Heart left ventricle (tissue), 16 donors: ENCODE measurements at places on chromosomes 6 and 20. TPM values are rescaled to one million over a fixed set of nuclear protein-coding genes. Genes with fewer than 3 reads are reported as not detected.

GRCh38 chr6:1176567-1176966 lies 135.3 kb upstream of the FOXQ1 start:
- H3K27ac ChIP-seq: no peak overlapping the region
- no peaks in the 10 kb centered on the region for H3K27me3 ChIP-seq
- no peaks in the 10 kb centered on the region for H3K36me3 ChIP-seq
- H3K4me3 ChIP-seq: no peak overlapping the region
- DNase-seq: no peak
- H3K4me1 ChIP-seq: no peaks in the 10 kb centered on the region

METTL24 gene
- total RNA-seq: 1.1 TPM

DNA sequence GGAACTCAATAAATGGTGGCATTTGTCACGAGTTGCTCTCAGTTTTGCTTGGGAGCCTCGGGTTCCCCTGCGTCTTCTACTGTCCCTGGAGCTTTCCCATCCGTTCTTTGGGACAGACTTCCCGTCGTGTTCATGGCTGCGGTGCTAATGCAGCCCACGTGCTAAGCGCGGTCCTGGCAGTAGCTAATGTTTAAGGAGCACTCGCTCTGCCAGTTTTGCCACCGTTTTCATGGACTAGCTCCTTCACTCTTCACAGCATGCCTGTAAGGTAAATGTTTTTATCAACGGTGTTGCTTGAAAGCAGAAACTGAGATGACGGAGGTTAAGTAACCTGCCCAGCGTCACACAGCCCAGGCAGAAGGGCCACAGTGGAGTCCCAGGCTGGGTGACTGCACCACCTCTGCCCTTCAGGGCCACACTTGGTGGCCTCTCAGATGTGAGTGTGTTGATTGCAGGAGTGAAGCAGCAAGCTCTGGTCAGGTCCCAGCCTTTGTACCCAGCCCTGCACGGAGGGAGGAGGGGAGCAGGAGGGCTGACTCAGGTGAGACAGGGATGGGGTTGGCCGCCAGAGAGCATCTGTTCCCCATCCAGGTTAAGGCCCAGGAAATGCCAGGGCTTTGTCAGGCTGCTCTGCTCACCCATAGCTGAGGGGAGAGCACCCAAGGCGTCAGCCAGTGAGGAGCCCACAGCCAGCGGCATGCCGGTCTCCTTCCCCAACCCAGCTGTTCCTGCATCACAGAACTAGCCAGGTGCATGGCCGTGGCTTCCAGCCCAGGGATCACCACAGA lies 181.8 kb downstream of the ZMYND8 start:
- H3K4me1 ChIP-seq: peaks cover 3% of the 10 kb centered on the region
- peaks cover 21% of the 10 kb centered on the region for H3K27me3 ChIP-seq
- H3K4me3 ChIP-seq: no peak overlapping the region
- no peaks in the 10 kb centered on the region for H3K36me3 ChIP-seq

SLC22A16 gene
- not detected for total RNA-seq

DNA sequence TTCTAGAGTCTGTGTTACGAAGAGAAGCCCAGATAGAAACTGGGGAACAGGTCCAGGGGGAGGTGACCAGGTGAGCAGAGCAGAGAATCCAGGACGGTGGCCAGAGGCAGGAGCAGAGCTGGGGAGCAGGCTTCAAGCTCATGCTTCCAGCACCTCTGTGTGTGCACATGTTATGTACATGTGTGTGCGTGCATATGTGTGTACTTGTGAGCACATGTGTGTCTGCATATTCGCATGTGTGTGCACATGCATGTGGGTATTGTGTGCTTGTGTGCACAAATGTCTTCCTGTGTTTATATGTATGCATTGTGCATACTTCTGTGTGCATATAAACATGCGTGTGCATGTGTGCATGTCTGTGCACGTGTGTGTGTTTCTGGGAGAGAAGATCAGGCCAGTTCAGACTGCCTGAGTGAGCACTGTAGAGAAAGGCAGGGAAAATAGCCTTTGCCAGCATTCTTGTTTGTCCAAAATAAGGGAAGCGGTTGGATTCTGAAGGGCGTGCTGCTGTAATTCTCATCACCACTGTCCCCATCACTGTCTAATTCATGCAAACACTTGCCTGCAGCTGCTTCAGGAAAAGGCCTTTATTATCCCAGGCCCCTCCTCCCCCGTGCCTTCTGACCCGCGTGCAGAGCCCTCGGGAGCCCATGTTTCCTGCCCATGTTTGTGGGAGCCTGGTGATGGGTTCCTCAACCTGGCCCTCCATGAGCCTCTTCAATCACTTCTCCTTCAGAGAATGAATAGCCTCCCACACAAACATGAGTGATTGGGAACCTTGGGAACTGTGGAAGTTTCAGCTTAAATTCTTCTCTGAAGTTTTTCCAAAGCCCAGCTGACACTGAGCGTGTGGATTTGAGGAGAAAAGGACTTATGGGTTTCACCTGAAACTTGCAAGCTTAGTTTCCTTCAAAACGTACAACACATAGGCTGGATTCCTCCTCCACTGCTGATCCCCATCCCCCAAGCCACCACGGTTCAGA lies 161.7 kb upstream of the AFDN start:
- H3K36me3 ChIP-seq: no peaks in the 10 kb centered on the region
- H3K4me3 ChIP-seq: no peak overlapping the region
- DNase-seq: no peak
- no peak overlapping the region for H3K27ac ChIP-seq
- no peaks in the 10 kb centered on the region for H3K27me3 ChIP-seq

- H3K27me3 ChIP-seq: no peaks in the 10 kb centered on the region
- no peak overlapping the region for H3K4me3 ChIP-seq
- H3K36me3 ChIP-seq: no peaks in the 10 kb centered on the region
- DNase-seq: no peak
- no peak overlapping the region for H3K27ac ChIP-seq
Observed at GRCh38 chr6:150676344-150676743, 76.7 kb downstream of the PLEKHG1 start.

DNA sequence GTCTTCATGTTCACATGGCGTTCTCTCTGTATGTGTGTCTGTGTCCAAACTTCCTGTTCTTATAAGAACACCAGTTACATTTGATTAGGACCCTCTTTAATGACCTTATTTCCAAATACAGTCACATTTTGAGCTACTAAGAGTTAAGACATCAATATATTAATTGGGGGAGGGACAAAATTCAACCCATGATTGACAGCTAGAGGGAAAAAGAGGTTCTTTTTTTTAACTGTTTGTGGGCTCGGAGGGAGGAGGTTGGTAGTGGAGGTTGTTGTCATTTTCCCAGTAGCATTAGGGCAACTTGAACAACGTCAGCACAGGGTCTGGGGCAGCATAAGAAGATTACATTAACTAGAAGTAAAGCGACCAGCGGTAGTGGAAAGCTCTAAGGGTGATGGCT lies 2.3 kb upstream of the GMDS start:
- DNase-seq: no peak
- peaks cover 34% of the 10 kb centered on the region for H3K36me3 ChIP-seq
- no peak overlapping the region for H3K4me3 ChIP-seq
- H3K27ac ChIP-seq: no peak overlapping the region
- peaks cover 18% of the 10 kb centered on the region for H3K4me1 ChIP-seq

ULBP1 gene
- 0.10 TPM for total RNA-seq
